Spleen (tissue), 13 donors: ENCODE measurements at places on chromosomes 1 and 21. TPM values are rescaled to one million over a fixed set of nuclear protein-coding genes. Genes with fewer than 3 reads are reported as not detected.
A peak's percentile ranks its signal among the peaks of the same experiment; 100 is the strongest.

GRCh38 chr1:183275322-183275721, 89.3 kb downstream of the LAMC2 start:
- DNase-seq: peak; percentile 13

- DNase-seq: no peak
Observed at GRCh38 chr1:21804536-21804935, 7.5 kb upstream of the LDLRAD2 start.

- no peak for DNase-seq
Observed at GRCh38 chr1:172650474-172651193, 8.3 kb upstream of the FASLG start.

DNA sequence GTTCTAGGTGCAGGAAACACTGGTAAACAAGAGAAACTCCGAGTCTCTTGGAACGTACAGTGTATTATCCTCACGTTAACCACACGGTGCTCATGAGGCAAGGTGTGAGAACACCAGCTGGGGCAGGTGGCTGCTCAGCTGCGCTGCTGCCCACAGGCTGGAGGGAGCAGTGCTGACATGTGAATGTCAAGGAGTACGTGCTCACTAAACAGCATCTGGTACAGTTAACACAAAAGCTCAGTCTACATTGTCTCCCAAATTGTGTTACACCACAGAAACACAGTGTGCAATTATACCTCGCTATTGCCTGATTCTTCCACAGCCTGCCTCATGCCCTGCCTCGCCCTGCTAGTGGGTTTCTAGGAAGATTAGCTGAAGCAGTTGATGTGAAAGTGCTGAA, 138.4 kb downstream of the GLIS1 start:
- peak; percentile 81 for DNase-seq

GRCh38 chr1:243469497-243469896, 213.7 kb downstream of the SDCCAG8 start:
- no peak for DNase-seq

DNA sequence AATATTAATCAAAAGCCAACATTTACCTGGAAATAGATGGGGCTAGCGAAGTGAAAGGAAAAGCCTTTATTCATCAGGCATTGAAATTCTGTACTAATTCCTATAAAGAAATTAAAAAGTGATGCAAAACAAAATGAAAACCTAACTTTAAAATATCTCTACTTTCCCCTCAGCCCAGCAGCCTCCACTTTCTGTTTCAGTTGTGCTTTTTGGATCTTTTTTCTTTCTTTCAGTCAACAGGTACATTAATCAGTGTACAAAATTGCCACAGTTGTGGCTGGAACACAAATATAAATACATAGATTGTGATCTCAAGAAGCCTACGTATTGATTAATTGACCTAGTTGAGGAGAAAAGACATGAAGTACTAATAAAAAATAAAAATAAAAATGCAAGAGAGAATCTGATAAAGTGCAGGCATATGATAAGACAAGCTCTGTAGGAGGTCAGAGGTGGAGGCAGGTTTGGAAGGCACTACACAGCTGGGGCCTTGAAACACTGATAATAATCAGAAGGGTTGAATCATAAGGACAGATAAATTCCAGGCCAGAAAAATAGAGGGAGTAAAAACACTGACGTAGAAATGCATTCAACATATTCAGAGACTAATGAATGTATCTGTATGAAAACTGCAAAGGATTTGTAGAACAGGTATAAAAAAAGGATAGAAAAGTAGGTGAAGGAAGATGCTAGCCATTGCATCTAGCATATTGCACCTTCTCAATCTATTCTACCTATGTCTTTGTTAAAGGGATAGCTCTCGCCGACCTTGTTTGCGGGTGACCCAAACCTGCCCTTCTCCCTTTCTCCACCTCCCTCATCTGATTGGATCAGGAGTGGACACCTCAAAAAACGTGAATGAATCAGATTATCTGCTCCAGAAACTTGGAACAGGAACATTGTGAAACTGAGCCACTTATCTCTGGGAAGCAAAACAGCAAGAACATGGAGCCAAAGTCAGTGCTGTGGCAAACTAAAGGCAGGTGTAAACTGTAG, 607.8 kb upstream of the ADGRL2 start:
- DNase-seq: no peak

DNA sequence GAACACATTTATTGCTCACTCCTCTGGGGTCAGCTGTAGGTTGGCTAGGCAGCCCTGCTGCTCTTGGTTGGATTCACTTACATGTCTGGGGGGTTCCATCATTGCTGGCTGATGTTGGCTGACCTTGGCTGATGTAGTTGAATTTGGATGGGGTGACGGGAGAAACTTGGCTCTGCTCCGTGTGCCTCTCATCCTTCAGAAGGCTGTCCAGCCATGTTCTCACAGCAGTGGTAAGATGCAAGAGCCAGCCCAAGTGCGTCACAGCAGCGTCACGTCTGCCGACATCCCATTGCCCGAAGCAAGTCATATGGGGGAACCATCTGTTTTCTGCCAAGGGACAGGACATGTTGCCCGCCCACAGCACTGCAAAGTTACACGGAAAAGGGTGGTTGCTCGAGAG, 613.5 kb downstream of the MATN1 start:
- no peak for DNase-seq

- DNase-seq: peak; percentile 35
Observed at GRCh38 chr1:228402641-228403025, 4.0 kb downstream of the TRIM11 start.

GRCh38 chr1:203117611-203118575, 9.6 kb upstream of the ADORA1 start:
- DNase-seq: peak; percentile 86

- no peak for DNase-seq
Observed at GRCh38 chr1:108071601-108072000, 106.6 kb upstream of the VAV3 start.

- DNase-seq: no peak
Observed at GRCh38 chr1:68293609-68294366, 61.5 kb upstream of the WLS start.

GRCh38 chr1:204092632-204093420, 19.9 kb downstream of the SOX13 start:
- no peak for DNase-seq

GRCh38 chr1:57311006-57311405, 112.9 kb downstream of the DAB1 start:
- DNase-seq: no peak

DNA sequence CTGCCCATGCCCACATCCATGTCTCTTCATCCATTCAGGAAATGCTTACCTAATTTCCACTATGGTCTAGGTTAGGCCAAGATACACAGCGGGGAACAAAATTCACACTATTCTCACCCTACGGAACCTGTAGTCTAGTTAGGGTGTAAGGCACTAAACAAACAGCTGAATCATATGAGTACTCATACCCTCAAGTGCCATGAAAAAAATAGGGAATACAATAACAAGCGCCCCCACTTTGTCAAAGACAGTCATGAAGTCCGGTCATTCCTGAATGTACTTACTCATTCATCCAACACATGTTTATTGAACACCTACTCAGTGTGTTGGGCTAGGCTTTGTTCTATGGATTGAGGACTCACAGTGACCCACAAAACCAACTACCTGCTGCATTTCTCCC, 6.2 kb upstream of the FYB2 start:
- DNase-seq: no peak

DNA sequence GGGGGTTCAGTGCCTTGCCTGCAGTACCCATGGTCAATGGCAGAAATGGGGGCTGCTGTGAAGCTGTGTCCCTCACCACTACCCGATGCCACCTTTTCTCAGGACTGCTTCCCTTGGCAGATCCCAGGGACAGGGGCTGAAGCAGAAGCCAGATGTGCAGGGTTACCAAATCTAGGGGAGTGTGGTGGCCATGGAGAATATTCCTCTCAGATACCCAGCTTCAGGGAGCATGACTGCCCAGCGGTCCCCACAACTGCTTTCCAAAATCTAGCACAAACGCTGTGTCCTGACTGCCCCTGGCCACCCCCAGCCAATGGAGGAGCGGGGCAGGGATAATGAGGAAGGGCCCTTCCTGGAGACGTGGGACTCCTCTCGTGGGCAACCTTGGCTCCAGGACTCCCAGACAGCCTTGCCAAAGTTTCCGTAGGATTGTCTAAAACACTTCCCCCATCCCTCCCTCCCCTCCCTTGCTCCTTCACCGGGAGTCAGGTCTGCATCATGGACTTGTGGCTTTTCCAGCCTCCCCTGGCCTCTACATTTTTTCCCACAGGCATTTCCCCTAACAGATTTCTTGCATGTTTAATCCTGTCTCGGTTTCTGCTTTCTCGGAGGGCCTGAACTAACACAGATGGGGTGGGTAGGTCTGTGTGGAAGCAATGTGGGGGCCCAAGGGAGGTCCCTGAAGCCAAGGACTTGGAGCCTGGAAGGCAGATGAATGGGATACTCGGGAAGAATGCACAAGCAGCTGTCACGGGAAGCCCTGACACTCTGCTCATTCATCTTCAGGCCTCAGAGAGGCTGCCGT, 80.5 kb downstream of the OMA1 start:
- DNase-seq: no peak

GRCh38 chr1:5865774-5866173, 126.5 kb downstream of the NPHP4 start:
- DNase-seq: no peak

GRCh38 chr21:43618940-43619339, 40.3 kb downstream of the HSF2BP start:
- no peak for DNase-seq

Gene LCE1E
- not detected for total RNA-seq

Gene HCRTR1
- not detected for total RNA-seq

Gene IVL
- total RNA-seq: not detected
